ENCODE measurements at places on chromosomes 6 and 20. TPM values are rescaled to one million over a fixed set of nuclear protein-coding genes. Genes with fewer than 3 reads are reported as not detected.
A peak's percentile ranks its signal among the peaks of the same experiment; 100 is the strongest.

- DNase-seq, result no peak
These were observed 716.0 kb upstream of the EYS start for GRCh38 chr6:66423047-66423446.

DNA sequence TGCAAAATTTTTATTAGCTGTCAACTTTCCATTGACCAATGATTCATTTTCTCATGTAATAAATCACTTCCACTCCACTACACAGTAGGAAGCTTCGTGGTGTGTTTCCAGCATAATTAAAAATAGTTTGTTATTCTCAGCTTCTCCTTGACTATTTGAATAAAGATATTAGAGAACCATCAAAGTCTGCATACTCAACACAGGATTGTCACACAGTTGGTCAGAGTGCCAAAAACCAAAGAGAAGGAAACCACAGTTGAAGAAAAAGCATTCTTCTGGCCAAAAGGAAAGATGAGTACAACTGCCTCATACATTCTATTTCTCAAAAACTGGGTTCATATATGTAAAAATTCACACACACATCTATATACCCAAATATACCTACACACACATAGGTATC is 455.1 kb upstream of the HSF2 start:
- no peak for DNase-seq

DNA sequence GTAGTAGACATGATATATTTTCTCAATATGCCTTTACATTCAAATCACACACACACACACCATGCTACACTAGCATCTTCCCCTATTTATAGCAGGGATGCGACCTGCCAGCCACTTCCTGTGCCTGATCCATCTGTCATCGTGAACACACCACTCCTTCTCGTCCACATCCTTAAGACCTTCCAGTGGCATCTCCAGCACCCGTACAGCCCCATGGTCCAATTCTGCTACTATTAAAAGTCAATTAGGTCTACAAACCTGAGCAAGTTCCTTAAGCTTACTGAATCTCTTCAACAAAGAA is 54.5 kb downstream of the KIF16B start:
- DNase-seq, result no peak

DNA sequence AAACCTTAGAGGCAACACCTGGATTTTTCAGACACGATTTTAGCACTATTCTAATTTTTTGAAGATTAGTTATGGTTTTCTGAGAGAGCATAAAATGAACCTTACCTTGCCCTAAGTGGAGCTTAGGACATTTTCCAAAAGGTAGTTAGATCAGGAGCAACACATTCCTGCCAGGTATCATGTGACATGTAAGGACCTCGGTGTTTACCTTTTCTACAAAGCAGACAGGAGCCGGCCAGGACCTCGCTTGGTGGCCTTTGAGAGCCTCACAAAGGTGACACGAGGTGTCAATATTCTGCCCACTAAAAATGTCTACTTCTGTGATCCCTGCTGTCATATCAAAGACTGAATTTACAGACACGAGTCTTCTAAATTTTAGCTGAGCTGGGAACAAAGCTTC is 174.9 kb downstream of the SMOC2 start:
- no peak for DNase-seq

Gene NINL
- not detected for polyA plus RNA-seq

- DNase-seq, result no peak
These were observed 32.1 kb downstream of the COL20A1 start for GRCh38 chr20:63325021-63325471.

- no peak for DNase-seq
These were observed 48.4 kb downstream of the DHX35 start for GRCh38 chr20:39010496-39010895.

DNA sequence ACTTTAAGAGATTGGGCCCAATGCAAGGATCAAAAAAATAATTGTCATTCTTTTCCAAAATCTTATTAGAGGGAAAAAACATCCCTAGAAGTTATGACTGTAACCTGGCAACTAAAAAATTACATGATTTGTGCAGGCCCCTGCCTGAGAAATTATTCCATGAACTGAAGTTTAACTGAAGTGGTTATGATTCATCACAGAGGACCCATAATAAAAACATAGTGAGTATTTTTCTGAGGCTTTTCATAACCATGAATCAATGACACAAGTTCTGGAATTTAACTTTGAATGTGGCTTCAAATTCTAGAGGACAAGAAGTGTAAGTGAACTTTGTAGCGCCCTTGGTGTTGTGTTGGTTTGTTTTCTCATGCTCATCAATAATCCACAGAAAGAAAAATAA is 31.1 kb upstream of the CARMIL1 start:
- no peak for DNase-seq

DNA sequence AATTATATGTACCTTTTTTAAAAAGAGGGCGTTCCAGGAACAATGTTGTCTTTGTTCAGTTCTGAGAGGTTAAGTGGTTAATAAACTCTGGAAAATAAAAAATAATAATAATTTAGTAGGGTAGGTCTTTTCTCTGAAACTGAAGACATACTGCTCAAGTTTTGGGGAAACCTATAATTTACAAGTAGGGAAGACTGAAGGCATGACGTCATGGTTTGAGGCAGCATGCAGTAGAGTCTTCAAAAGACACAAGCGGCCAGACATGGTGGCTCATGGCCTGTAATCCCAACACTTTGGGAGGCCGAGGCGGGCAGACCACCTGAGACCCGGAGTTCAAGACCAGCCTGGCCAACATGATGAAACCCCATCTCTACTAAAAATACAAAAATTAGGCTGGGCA is 14.0 kb downstream of the STAU1 start:
- no peak for DNase-seq

Gene NFS1
- 20.0 TPM for polyA plus RNA-seq

DNA sequence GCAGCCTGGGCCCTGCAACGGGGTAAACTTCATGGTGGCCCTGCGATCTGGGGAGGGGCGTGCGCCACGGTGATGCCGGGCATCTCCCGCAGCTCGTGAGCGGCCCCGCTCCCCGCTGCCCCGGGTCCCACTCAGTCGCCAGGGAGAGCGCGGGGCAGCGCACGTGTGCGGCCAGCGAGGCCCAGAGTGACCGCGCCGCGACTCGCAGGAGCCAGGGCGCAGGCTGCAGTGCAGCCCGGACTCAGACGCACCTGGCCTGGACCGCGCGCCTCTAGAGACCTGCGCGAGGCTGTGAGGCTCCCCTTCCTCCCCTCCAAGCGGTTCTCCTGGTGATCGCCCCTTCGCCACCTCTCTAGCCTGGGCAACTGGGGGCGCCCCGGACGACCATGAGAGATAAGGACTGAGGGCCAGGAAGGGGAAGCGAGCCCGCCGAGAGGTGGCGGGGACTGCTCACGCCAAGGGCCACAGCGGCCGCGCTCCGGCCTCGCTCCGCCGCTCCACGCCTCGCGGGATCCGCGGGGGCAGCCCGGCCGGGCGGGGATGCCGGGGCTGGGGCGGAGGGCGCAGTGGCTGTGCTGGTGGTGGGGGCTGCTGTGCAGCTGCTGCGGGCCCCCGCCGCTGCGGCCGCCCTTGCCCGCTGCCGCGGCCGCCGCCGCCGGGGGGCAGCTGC is 652 bp downstream of the BMP6 start:
- no peak for DNase-seq

Gene OR2B2
- polyA plus RNA-seq, result not detected

- DNase-seq, result no peak
These were observed 102.3 kb upstream of the KCNK16 start for GRCh38 chr6:39424831-39425230.

DNA sequence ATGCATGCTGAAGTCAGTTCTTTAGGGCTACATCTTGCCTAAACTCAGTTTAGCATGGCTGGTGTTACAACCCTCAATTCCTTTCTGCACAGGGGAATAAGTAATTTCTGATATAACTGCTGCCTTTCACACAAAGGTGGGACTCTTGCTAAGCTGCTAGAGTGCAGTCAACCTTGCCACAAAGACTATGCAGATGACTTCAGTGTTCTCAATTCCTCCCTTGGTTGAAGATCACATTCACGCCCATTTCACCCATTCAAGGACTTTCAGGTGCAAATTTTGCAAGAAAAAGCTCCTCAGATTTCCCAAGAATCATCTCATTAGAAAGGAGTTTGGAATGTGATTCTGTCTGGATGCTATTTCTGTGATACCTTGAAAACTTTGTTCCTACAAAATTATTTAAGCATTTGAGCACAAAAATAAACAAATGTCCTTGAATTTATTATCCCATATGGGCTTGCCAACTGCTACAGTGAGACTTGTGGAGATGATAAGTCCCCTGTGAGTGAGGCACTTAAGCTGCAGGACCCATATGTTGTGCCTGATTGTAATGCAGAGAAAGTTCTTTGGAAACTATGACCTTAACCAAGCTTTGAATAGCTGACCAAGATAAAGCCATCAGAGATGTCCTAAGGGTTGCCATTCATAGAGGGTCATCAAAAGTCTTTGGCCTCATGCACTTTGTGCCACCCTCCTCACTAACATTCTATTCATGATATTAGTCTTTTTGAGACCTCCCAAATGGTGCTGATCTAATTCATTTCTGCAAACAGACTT is 111.8 kb downstream of the PLCB4 start:
- DNase-seq, result no peak

DNA sequence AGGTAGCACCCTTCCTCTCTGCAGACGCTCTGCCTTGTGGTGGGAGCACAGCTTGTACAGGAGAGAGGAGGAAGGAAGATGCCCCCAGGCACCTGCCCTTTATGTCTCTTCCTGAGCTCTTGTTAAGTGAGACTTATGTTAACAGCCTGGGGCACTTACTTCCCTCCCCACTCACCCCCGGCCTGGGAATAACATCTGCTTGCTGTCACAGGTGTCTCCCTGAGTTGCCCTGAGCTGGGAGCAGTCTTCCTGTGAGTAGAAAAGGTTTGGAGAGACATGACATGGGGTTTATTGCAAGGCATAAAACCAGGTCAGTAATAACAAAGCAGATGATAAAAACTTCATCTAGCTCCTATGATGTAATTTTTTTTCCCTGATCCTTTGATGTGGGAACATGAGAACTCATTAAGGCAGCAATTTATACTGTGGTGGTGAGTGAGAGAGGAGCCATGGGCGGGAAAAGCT is 1.9 kb downstream of the SSTR4 start:
- no peak for DNase-seq

GRCh38 chr6:11427723-11428245 is 109.8 kb upstream of the TMEM170B start:
- no peak for DNase-seq

DNA sequence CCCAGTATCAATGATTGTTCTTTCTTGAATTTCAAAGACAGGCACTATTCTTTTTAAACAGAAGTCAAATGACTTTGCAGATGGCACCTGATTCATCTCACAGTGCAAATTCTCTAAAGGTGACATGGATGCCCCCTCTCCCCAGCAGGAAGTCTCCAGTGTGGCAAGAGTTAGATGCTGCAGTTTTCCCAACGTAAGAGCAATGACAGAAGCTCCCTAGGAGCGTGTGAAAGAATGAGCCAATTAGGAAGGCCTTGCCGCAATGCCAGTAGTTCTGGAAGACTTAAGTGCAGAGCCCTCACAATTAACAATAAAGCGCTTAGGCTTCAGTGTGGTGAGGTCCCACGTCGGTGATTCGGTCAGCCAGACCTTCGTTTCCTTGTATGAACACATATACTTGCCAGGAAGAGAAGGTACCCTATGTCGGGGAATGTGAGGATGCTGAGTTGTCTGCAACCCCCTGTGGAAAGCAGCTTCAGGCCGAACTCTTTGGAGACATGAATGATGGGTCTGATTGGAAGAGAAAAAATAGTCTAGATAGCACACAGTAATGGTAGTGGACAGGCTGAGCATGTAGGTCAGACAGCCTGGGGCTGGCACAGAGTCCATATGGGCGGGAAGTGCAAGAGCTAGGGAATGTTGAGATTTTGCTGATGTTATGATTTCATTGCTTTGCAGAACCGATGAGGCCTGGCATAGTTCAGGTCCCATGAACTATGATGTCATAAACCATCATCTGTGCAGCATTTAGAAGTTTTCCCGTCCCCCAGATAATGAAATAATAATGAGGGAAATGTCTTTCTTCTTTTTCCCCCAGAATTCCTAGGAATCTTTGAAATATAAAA is 132.6 kb downstream of the PHACTR1 start:
- no peak for DNase-seq

- no peak for DNase-seq
These were observed 43.7 kb downstream of the TMEM200A start for GRCh38 chr6:130409418-130410100.

Gene RSPO4
- not detected for polyA plus RNA-seq

DNA sequence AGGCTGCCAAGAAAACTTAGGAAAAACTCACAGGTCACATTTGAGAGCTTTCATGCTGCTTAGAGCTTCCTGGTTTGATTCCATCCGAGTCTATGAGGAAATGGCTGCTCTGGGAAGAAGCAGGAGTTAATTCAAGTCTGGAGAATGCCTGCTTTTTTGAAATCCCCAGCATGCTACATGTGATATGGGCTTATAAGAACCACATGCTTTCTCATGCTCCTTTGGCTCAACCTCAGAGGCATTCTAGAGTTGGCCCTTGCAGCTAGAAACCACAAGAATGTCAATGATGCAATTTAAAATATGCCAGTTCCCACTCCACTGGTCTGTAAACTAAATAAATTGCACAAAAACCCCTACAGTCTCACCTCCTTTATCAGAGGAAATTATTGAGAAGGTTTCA is 142.9 kb upstream of the OLIG3 start:
- DNase-seq, result no peak

DNA sequence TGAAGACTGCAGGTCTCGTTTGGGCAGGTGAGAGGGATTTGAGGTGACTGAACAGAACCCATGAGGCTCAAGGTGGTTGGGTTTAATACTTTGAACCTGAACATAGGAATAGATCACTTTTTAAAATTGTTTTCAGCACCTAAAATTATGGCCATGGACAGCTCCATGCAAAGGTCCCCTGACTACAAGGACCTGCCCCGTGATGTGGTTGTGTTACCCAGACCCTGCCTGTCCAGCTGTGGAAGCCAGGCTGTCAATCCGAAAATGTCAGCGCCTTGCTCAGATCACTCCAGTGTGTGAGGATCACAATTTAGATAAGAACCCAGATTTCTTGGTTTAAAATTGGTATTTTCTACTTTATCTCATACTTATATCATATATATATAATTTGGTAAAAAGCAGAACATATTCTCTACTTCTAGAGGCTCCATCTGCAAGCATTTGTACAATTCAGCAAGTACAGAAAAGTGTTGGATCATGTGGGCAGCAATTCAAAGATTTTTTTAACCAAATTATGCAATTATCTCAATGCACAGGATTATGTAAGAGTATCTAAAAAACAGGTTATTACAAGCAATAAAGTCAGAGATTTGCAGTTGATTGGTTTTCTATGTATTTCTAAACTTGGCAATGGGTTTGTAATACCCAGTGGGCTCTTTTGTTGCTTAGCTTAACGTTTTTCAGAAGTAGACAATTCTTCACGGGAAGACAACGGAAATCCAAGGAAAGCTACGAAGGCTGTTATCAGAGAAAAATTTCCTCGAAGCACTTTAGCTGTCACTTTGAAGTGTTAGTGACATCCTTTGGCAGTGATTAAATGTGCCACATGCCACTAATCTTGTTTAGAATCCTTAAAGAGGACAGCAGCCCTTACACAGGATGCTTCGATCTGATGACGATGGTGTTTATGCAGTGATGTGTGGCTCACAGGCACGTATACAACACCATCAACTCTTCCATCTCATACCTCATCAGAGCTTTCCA is 24.1 kb upstream of the RPS6KA2 start:
- no peak for DNase-seq

Gene C6orf52
- 3.1 TPM for polyA plus RNA-seq

- DNase-seq, result peak; percentile 6
These were observed 10.2 kb downstream of the UNC5CL start for GRCh38 chr6:41028561-41029412.

Gene WASF1
- polyA plus RNA-seq, result not detected
